ENCODE measurements at places on chromosomes 6 and 20. TPM values are rescaled to one million over a fixed set of nuclear protein-coding genes. Genes with fewer than 3 reads are reported as not detected.

- peak; percentile 94 for DNase-seq
Measured at GRCh38 chr6:134178161-134179044, 126.0 kb upstream of the SLC2A12 start.

DNA sequence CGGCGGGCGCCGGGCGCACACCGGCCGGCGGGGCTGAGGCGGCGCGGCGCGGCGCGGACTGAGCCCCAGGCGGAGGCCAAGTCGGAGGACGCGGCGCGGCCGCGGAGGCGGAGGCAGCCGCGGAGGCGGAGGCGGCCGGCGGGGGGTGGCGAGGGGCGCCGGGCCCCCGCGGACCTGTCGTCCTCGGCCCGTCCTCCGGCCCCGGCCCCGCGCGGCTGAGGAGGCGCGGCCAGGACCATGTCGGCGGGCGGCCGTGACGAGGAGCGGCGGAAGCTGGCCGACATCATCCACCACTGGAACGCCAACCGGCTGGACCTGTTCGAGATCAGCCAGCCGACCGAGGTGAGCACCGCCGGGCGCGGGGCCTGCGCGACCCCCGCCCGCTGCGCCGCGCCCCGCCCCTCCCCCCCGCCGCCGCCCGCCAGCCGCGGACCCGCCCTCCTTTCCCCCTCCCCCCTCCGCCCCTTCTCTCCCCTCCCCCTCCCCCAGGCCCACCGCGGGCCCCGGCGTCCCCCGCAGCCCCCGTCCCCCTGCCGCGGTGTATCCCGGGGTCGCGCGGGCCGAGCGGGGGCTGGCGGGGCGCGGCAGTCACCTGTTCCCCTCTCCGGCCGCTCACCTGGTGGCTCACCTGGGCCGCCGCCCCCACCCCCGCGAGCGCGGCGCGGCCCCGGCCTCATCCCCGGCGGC, at the start of gene AFDN:
AFDN (plus strand) TSS at position 16 of the 687 bp plus-strand sequence; CDS start at position 238, 222 bp downstream.
- DNase-seq, result no peak

DNA sequence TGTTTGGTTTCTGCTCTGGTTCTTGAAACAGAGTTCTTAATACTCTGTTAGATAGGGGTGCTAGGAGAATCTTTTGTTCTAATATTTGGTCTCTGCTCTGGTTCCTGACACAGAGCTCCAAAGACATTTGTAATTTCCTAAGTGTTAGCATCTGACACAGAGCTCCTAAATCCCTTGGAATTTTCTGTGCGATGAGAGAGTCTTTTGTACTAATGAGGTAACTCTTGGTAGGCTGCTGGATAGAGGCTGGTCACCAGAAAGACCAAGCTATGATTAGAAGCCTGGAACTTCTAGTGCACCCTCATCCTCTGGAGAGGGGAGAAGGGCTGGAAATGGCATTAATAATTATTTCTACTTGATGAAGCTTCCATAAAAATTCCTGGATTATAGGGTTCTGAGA, 7.7 kb upstream of the CD109 start:
- DNase-seq, result no peak

GRCh38 chr6:327538-328116, 35.3 kb downstream of the DUSP22 start:
- no peak for DNase-seq

Gene RAB23
- polyA plus RNA-seq, result 21.9 TPM

Gene GMPR
- polyA plus RNA-seq, result 55.3 TPM
